ENCODE measurements at places on chromosomes 16 and 17.

- peak; percentile 66 for DNase-seq
Measured at GRCh38 chr17:75260641-75261335, 618 bp downstream of the GGA3 start.

DNA sequence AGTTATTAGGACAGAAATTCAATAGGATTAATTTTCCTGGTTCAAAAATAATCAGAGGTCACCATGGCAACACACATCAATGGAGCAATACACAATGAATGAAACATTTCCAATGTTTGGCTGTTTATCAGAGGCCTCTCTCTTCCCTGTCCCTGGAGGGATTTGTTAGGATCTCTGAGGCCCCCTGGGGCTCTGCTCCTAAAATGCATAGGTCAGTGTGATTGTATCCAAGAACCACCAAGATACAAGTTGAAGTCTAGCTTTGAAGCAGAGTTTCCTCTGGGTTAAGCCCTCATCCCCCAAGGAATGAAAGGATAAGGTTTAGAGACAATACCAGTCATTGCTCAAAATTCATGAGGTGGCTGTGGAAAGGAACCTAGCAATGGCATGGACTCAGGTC is 561.2 kb upstream of the C16orf82 start:
- DNase-seq, result no peak

DNA sequence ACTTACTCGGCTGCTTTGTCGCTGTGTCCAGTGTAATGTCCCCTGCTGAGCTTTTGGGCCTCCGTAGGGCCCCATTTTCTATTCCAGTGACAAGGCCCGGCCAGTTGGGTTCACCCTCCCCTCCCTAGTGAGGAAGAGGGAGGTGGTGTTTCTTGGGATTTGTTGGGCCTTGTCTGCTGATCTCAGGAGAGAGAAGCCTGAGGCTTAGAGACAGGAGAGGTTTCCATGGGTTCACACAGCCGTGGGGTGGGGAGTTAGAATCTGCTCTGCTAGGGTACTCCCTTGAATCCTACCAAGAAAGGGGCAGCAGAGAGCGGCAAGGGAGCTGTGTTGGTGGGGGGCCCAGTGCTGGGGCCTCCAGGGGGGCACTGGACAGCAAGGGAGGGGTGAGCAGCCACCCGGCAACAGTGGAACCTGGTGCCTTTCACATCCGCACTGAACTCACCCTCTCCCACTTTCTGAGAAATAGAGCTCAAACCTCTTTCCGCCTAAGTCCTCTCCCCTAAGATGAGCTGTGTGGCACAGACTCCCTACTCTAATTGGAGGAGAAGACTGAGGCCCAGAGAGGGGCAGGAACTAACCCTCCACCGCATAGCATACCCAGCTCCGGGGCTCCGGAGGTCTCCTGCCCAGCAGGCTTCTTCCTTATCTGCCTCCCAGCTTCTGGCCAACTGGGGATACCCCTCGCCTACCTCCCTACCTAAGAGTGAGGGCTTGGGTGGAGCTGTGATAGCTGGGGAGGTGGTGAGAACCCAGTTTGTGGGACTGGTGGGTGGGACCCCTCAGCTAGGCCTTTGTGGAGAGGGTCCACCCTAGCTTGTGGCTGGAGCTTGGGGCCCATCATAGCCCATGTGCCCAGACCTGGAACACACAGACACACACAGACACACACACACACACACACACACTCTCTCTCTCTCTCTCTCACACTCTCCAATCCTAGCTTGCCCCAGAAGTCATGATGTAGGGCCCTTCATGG is 6.8 kb downstream of the TBKBP1 start:
- DNase-seq, result no peak

GRCh38 chr17:38532451-38532850 is 73.3 kb downstream of the SRCIN1 start:
- DNase-seq, result no peak

GRCh38 chr16:56203052-56203451 is 11.8 kb downstream of the GNAO1 start:
- peak; percentile 74 for DNase-seq

GRCh38 chr17:17275971-17276370 is 5.1 kb downstream of the COPS3 start:
- no peak for DNase-seq

DNA sequence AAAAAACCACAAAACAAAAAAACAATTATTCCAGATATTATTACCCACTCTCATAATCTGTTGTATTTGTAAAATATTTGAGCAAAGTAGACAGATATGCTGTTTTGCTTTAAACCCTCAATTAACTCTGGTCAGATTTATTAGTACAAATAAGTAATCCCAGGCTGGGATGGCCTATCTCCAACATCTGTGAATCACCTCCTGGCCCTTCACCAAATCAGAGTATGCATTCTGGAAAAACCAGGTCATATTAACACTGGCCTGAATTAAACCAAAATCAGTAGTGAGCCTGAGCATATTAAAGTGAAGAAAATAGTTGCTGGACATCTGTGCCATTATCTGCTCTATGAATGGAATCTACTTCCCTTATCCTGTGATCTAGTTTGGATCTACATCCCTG is 41.0 kb downstream of the STAT3 start:
- no peak for DNase-seq

DNA sequence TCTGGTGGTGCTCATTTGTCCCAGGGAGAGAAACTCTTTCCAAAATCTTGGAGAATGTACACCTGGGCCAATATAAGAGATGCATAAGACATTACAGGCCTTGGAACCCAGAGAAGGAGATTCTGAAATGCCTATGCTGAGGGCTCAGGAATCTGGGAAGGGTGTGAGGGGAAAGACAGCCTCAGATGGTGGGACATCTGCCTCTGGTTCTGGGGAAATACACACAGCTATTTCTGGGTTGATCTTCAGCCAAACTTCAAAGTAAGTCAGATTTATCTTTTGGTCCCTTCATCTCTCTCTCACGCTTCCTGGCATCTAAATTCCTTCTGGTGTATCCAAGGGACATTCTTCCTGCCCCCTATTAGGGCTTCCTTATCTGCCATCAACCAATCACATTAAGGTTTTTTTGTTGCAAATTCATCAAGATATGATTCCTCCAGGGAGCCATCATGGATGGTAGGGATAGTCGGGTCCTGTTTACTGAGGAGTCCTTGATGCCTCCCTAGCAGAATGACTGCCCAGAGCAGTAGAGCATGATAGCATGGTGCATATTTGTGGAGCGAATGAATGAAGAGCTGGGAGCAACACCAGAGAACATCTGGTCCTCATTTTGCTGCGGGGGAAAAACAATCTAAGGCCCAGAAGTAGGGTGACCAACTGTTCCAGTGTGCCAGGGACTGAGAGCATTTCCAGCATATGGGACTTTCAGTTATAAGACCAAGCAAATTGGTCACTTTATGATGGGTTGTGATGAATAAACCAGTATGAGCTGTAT is 35.7 kb upstream of the DYNLL2 start:
- no peak for DNase-seq

DNA sequence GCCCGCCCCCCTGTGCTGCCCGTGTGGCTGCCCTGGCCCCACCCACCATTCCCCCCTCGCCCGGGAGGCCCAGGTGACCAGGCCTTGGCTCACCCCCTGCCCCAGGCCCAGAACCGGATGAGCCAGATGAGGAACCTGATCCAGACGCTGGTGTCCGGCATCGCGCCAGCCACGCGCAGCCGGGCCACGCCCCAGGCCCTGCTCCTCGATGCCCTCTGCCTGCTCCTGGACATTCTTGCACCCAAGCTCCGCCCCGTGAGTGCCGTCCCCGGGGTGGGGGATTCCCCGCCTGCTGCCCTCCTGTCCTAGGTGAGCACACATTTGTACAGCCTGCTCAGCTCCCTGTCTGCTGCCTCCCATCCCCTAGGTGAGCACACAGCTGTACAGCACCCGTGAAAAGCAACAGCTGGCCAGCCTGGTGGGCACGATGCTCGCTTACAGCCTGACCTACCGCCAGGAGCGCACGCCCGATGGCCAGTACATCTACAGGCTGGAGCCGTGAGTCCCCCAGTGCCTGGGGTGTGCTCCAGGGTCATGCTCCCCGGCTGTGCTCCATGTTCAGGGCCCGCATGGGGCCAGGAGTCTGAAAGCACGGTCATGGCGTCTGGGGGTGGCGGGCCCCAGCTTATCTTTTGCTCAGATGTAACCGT is 4.8 kb downstream of the GNG13 start:
- no peak for DNase-seq

DNA sequence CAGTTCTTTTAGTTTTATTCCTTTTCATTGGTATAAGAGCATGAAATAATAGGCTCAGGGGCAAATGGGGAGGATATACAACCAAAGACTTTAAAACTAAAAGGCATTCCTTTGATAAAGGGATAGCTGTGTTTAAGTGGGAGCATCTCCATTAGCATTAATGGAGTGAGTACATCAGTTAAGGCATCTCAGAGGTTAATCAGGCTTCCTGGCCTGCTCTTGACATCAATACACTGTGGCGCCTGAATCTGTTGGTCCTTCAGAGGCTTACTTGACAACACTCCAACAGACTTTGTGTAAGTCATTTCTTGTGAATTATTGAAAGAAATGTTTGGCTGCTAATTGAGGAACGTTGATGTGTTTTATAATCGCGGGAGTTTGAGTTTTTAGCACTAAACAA is 230.7 kb downstream of the BCAS3 start:
- DNase-seq, result no peak

DNA sequence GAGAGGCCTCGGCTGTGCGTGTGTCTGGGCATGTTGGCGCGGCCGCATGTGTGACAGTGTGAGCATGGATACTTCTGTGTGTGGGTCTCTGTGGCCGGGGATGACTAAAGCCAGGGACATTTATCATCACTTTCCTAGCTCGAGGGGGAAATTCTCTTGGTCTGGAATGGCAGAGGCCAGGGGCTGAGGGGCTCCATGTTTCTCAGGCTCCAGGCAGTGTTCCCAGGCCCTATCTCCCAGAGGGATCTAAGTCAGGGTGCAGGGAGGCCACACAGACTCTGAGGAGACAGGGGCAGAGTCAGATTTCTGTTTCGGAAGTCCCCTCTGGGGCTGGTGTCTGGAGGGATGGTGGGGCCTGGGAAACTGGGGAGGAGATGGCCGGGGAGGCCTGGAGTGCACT is 23.7 kb upstream of the SPNS2 start:
- DNase-seq, result no peak

DNA sequence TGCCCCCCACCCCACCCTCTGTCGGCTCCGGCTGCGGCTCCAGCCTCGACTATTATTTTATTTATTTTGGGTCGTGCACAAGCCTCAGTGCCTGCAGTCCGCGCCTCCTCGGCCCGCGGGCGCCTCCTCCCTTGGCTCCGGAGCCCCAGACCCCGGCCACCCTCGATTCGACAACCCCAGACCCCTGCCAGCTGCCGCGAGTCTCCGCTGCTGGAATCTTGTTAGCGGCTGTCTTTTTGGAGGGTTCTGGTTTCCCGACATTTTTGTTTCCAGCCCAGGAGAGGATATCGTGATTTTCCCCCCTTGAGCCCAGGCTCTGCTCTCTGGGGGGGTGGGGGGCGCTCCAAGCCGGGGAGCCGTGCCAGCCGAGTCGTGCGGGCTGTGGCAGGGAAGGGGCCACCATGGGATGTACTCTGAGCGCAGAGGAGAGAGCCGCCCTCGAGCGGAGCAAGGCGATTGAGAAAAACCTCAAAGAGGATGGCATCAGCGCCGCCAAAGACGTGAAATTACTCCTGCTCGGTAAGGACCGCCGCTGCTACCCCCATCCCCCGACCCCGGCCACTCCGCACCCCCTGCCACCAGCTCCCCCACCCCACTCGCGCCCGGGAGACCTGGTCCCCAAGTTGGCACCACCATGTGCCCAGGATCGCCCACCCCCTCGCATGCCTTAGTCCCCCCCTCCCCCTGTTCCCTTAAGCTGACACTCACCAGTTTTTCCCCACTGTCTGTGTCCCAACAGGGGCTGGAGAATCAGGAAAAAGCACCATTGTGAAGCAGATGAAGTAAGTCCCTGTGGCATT is 746 bp downstream of the GNAO1 start:
- DNase-seq, result no peak

GRCh38 chr17:35744830-35745229 is 8.2 kb downstream of the GAS2L2 start:
- no peak for DNase-seq

- no peak for DNase-seq
Measured at GRCh38 chr16:17367923-17368322, 102.8 kb downstream of the XYLT1 start.

GRCh38 chr16:46612121-46612520 is 9.1 kb downstream of the SHCBP1 start:
- DNase-seq, result peak; percentile 13

DNA sequence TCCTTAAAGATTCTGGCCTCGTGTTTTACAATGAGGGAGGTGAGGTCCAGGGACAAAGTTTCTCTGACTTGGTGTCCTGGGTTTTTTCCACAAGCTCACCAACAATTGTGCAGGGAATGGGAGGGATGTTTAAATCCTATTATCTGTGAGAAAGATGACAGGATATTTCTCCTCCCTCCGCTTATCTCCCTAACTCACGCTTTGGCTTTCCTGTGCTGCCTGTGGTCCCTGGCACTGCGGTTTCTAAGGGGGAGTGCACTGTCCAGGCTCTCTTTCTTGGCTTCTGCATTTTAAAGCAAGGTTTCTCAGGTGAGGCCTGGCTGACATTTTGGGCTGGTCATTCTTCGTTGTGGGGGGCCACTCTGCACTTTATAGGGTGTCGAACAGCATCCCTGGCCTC is 16.4 kb downstream of the GGA3 start:
- no peak for DNase-seq

DNA sequence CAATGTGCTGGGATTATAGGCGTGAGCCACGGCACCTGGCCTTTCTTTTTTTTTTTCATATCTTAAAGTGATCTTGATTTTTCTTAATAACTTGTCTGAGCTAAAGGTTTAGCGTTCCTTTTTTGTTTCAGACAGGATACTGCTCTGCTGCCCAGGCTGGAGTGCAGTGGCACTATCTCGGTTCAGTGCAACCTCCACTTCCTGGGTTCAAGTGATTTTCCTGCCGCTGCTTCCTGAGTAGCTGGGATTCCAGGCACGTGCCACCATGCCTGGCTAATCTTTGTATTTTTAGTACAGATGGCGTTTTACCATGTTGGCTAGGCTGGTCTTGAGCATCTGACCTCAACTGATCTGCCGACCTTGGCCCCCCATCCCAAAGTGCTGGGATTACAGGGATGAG is 4.0 kb downstream of the RUSF1 start:
- no peak for DNase-seq

DNA sequence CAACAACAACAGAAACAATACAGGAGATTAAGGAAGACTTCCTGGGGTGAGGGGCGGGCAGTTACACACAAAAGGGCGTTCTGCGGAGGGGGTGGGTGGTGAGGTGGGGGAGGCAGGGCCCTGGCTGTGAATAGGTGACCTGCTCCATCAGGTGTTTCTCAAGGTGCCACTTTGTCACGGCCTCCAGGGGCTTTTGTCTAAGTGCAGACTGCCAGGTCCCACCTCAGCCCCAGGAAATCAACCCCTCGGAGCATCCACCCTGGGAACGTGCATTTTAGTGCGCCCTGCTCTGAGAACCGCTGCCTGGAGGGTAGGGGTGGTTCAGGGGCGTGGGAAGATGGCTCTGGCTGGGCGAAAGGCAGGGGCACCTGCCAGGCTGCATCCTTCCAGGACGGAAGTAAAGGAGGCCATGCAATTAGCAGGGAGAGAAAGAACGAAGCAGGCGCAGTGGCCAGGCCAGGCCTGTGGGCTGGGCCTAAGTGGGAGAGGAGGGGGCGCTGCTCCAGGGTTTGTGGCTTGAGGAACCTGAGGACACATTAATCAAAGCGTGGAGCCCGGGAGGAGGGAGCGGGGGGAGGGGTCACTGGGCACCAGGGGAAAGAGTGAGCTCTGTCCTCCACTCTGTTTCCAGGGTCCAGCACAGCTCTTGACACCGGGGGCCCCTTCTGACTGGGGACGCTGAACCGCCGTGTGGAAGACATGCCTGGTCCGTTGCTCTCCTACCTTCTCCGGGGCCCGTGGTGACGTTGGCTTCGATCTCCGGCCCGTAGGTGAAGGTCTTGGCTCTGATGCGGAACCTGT is 49.4 kb upstream of the CDC42EP4 start:
- no peak for DNase-seq
